ENCODE measurements at places on chromosomes 2 and 18. TPM values are rescaled to one million over a fixed set of nuclear protein-coding genes. Genes with fewer than 3 reads are reported as not detected.

DNA sequence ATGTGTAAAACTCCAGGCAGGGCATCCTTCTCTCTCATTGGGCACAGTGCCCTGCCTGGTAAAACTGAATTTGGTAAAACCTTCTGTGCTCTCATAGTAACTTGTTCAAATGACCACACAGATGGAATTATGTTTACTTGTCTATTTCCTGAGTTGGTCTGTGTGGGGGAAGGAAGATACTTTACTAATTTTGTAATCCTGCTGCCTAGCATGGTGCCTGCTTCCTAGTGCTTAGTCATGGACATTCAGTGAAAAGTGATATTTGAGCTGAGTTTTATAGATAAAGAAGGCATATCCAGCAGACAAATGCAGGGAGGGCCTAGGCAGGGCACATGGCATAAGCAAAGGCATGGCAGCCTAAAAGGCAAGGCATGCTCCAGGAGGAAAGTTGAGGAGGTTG lies 199.4 kb downstream of the FSHR start:
- H3K27ac ChIP-seq, result no peak overlapping the region
- H3K27me3 ChIP-seq, result peaks cover 3% of the 10 kb centered on the region
- H3K4me1 ChIP-seq, result no peaks in the 10 kb centered on the region
- no peak for DNase-seq
- H3K4me3 ChIP-seq, result no peak overlapping the region
- H3K36me3 ChIP-seq, result no peaks in the 10 kb centered on the region

DNA sequence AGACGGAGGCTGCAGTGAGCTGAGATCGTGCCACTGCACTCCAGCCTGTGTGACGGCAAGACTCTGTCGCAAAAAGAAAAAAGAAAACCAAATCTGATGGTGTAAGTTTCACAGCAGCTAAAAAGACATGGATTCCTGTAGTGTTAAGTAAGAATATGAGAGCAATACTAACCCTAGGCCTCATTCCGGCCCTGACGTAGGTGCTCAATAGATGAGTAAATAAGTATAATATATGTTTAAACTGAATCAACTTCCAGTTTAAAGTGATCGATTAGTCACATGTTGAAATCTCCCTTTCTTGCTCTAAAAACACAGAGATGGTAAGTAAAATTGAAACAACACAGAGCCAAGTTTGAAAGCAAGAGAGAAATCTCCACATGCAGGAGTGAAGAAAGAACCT lies 8.0 kb downstream of the ME2 start:
- peaks cover 57% of the 10 kb centered on the region for H3K36me3 ChIP-seq
- H3K27me3 ChIP-seq, result no peaks in the 10 kb centered on the region
- H3K27ac ChIP-seq, result peak overlapping the region; percentile 53
- peak; percentile 29 for DNase-seq

DNA sequence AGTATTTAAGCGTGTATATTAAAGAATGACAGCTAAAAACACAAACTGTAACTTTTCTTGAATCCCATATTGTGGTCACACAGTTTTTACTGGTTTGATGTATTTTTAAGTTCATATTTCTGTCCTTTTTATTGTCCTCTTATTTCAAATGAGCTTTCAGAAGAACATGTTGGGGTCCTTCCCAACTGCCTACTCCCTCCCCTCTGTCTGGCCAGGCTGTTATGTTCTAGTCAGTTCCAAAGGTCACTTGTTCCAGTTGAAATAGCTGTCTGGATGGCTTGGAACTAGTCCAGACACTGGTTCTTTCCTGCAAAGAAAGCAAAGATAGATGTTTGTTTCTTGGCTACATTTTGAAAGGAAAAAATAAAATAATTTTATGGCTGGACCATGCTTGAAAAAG lies 306.9 kb downstream of the GULP1 start:
- no peak overlapping the region for H3K4me3 ChIP-seq
- H3K4me1 ChIP-seq, result no peaks in the 10 kb centered on the region
- H3K27ac ChIP-seq, result no peak overlapping the region
- no peak for DNase-seq

DNA sequence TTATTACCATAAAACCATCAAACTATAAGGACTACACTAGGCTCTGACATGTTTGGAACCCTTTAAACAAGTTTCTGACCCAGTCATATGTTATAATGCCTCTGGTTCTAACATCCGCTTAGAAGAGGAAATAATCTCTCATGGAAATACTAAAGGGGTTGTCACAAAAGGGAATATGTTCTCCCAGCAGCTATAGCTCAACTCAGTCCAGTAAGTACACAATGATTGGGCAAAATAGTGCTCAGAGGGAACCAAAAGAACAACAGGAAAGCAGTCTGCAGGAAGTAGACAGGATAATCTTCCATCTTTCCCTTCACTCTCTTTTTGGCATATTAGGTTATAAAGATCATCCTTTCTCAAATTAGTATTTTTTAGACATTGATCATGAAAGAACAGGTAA lies 4.3 kb downstream of the SRBD1 start:
- DNase-seq, result no peak
- no peak overlapping the region for H3K27ac ChIP-seq
- H3K27me3 ChIP-seq, result no peaks in the 10 kb centered on the region
- peaks cover 22% of the 10 kb centered on the region for H3K36me3 ChIP-seq

- no peaks in the 10 kb centered on the region for H3K27me3 ChIP-seq
- DNase-seq, result no peak
- H3K27ac ChIP-seq, result no peak overlapping the region
- peaks cover 2% of the 10 kb centered on the region for H3K36me3 ChIP-seq
Measured at GRCh38 chr18:50992351-50992762, 24.5 kb downstream of the ELAC1 start.

GRCh38 chr2:185785851-185786473 lies 47.4 kb downstream of the FSIP2 start:
- DNase-seq, result no peak
- H3K4me3 ChIP-seq, result no peak overlapping the region
- no peak overlapping the region for H3K27ac ChIP-seq
- no peaks in the 10 kb centered on the region for H3K36me3 ChIP-seq
- no peaks in the 10 kb centered on the region for H3K27me3 ChIP-seq

CNGA3 gene
- not detected for total RNA-seq

GRCh38 chr2:128276878-128277675 lies 41.6 kb downstream of the HS6ST1 start:
- no peak overlapping the region for H3K4me3 ChIP-seq
- H3K36me3 ChIP-seq, result peaks cover 27% of the 10 kb centered on the region
- H3K27me3 ChIP-seq, result no peaks in the 10 kb centered on the region
- H3K27ac ChIP-seq, result no peak overlapping the region
- H3K4me1 ChIP-seq, result peaks cover 6% of the 10 kb centered on the region

DNA sequence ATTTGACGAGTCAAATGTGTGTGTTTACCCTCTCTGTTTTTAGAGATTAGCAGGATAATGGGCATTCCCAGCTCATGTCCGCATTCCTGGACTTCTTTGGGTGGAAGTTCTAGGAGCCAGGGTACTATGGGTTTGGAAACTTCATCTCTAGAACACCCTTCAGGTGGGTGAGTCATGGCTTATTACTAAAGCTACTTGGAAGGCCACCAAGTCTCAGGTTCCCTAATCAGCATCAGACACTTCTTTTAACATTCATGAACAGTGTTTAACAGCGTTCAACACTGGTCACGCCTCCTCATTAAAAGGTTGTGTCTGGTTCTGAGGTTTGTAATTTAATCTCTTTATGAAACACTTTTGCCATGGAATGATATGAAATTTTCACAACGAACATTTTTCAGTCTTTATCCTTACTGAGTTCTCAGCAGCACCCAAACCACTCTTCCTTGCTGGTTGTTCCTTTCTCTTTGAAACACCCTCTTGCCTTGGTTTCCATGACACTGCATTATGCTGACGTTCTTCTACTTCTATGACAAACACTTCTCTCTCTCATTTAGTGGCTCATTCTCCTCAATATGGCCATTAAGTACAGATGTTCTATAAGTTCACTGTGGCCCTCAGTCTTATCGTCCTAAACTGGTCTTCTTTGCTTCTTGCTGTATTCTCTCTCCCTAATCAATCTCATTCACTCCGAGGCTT lies 49.3 kb downstream of the MMADHC start:
- no peak overlapping the region for H3K27ac ChIP-seq
- no peak overlapping the region for H3K4me3 ChIP-seq
- DNase-seq, result no peak
- no peaks in the 10 kb centered on the region for H3K36me3 ChIP-seq
- peaks cover 13% of the 10 kb centered on the region for H3K4me1 ChIP-seq
- no peaks in the 10 kb centered on the region for H3K27me3 ChIP-seq

DNA sequence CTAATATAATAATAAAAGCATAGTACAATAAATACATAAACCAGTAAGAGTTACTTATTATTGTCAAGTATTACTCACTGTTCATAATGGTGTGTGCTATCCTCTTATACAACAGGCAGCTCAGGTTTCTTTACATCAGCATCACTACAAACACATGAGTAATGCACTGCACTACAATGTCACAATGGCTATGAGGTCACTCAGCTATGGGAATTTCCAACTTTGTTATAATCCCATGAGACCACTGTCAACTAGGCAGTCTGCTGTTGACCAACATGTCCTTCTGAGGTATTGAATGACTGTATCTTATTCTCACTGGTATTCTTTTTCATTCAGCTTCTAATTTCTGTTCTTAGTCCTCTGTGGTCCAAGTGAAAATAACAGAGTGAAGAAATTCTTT lies 250.4 kb upstream of the DSEL start:
- H3K27ac ChIP-seq, result no peak overlapping the region
- H3K4me3 ChIP-seq, result no peak overlapping the region
- no peaks in the 10 kb centered on the region for H3K27me3 ChIP-seq

SULT1C3 gene
- not detected for total RNA-seq

- peaks cover 6% of the 10 kb centered on the region for H3K4me1 ChIP-seq
- no peaks in the 10 kb centered on the region for H3K36me3 ChIP-seq
- DNase-seq, result peak; percentile 48
Measured at GRCh38 chr2:104976603-104977120, 61.2 kb upstream of the MRPS9 start.

DNA sequence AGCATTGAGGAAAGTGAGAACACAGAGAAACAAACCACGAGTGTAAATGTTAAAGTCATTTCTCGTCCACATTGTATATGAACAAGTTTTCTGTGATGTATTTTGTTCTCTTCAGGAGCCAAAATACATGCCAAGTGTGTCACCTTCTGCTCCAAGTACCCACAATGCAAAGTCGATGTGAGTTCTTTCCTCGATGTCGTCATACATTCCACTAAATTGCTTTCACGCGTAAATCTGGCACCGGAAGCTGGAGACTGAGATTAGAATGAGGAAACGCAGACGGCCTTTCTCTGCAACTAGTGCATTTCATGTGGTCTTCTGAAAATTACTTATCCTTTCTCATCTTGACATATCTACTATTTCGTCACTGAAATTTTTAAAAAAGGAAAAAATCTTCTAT lies 118.5 kb upstream of the SALL3 start:
- no peak overlapping the region for H3K27ac ChIP-seq
- H3K4me3 ChIP-seq, result no peak overlapping the region

KCNG2 gene
- total RNA-seq, result not detected

- DNase-seq, result no peak
- H3K27ac ChIP-seq, result no peak overlapping the region
- H3K36me3 ChIP-seq, result no peaks in the 10 kb centered on the region
- H3K4me1 ChIP-seq, result peaks cover 12% of the 10 kb centered on the region
- H3K27me3 ChIP-seq, result peaks cover 29% of the 10 kb centered on the region
- no peak overlapping the region for H3K4me3 ChIP-seq
Measured at GRCh38 chr18:61890344-61890743, 2.5 kb downstream of the RNF152 start.

DNA sequence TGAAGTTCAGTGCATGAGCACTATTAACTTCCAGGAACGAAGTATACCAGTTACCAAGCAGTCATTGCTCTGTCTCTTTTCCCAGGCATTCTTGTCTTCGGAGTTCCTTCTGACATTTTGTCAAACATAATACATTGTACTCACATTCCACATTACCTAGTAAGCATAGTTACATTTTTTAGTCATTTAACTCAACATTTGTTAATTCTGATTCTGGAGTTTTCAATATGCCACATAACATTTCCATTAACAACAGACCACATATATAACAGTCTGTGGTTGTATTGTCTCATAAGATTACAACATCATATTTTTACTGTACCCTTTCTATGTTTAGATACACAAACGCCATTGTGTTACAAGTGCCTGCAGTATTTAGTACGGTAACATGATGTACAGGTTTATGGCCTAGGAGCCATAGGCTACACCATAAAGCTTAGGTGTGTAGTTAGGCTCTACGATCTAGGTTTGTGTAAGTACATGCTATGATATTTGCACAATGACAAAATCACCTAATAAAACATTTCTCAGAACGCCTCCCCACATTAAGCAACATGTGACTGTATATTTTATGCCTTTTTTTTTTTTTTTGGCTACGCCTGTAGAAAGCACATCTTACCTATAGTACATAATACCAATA lies 187.1 kb downstream of the DYM start:
- no peaks in the 10 kb centered on the region for H3K4me1 ChIP-seq
- no peak for DNase-seq
- no peaks in the 10 kb centered on the region for H3K27me3 ChIP-seq
- peaks cover 39% of the 10 kb centered on the region for H3K36me3 ChIP-seq
- H3K4me3 ChIP-seq, result no peak overlapping the region
- no peak overlapping the region for H3K27ac ChIP-seq

- no peak overlapping the region for H3K4me3 ChIP-seq
- H3K27me3 ChIP-seq, result peaks cover 1% of the 10 kb centered on the region
- no peak overlapping the region for H3K27ac ChIP-seq
- H3K36me3 ChIP-seq, result no peaks in the 10 kb centered on the region
- no peak for DNase-seq
Measured at GRCh38 chr2:133077269-133077822, 407.3 kb upstream of the LYPD1 start.

CDH20 gene
- 0.09 TPM for total RNA-seq

- H3K27me3 ChIP-seq, result no peaks in the 10 kb centered on the region
- no peak for DNase-seq
Measured at GRCh38 chr2:178484245-178485041, 4.2 kb downstream of the PLEKHA3 start.

TANC1 gene
- 0.89 TPM for total RNA-seq

DNA sequence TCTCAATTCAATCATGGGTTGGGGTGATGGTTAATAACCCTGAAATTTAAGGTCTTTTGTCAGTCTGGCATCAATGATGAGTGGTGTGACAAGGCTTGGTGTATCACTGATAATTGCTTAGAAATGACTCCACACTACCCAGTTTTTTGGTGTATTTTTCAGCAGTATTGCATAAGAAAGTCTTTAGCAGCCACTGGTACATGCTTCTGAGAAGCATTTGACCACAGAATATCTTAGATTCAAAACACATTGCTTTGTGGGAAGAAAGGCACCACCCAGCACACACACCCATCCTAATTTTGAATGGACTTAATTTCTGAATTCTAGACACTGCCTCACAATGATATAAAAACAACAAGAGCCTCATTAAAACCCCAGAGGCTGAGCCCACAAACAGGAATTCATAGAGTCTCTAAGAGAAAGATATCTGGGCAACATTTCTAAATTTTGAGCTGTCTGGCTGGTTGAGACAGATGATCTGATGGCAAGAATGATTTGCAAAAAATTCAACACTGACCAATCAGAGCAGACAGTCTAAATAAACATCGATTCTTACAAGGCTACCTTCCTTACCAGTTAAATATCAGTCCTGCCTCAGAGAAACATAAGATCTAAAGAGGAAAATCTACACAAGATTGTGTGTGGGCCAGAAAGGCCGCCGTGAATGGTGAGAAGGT lies 114.7 kb upstream of the CYP1B1 start:
- no peaks in the 10 kb centered on the region for H3K36me3 ChIP-seq
- peaks cover 1% of the 10 kb centered on the region for H3K27me3 ChIP-seq
- DNase-seq, result no peak
- no peak overlapping the region for H3K27ac ChIP-seq

All from activated CD4-positive, alpha-beta T cell treated with anti-CD3 and anti-CD28 coated beads for 36 hours (primary cell).